ENCODE measurements at places on chromosomes 5 and 9. TPM values are rescaled to one million over a fixed set of nuclear protein-coding genes. Genes with fewer than 3 reads are reported as not detected.

DNA sequence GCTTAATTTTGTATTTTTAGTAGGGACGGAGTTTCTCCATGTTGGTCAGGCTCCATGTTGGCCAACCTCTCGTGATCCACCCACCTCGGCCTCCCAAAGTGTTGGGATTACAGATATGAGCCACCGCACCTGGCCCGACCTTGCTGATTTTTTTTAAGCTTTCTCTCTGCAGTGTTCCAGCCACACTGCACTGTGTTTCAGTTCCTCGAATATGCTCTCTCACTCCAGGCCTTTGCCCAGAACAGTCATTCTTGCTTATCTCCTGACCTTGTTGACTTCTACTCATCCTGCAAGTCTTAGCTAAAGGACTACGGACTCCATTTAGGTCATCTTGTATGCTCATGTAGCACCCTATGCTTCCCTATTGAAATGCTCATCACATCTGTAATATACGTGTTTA lies 3.3 kb downstream of the SNAPC3 start:
- DNase-seq = no peak

DNA sequence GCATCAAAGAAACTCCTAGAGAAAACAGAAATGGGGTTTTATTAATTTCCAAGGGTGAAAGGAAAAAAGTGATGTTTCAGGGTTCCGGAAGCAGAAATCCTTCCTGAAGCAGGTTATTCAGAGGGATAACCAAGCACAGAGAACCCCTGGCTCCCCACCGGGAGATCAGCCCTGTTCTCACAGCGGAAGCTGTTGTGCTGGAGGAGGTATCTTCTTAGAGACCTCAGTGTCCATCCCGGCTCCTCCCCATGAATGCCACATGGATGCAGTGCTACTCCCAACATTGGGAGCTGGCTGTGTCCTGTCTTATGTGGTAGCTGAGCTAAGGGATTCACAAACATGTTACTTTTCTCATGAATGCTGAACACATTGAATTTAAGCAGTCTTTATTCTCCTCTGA lies 80.9 kb upstream of the IRX2 start:
- no peak for DNase-seq

DNA sequence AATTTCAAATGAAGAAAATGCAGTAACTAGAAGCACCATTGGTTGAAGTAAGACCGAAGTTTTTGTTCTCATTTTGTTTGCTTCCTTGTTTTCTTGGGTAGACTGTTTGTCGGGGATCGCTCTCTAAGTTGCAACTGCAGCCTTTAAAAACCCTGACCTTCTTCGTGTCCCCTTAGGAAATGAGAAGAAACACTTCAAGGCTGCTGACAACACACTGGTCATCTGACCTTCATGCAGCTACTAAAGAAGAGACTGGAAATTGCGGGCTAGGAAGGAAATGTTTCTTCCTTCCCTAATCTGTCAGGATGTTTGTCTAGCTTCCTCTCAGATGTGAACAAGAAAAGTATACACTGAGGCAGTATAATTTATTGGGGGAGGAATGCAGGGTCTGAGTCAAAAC lies 50.7 kb upstream of the CHSY3 start:
- DNase-seq = no peak

GRCh38 chr5:95445995-95446394 lies 54.8 kb downstream of the FAM81B start:
- no peak for DNase-seq

GRCh38 chr9:115035841-115036612 lies 81.9 kb downstream of the TNC start:
- DNase-seq = no peak

Gene ANKRD55
- total RNA-seq = not detected

Gene TLX3
- total RNA-seq = not detected

Gene TTC16
- not detected for total RNA-seq
